Naive thymus-derived CD4-positive, alpha-beta T cell (primary cell): ENCODE measurements at places on chromosomes 1 and 21. TPM values are rescaled to one million over a fixed set of nuclear protein-coding genes. Genes with fewer than 3 reads are reported as not detected.

LPGAT1 gene
- 19.3 TPM for total RNA-seq

NUP210L gene
- total RNA-seq: 0.16 TPM

PRDM16 gene
- total RNA-seq: 0.20 and 0.36 TPM in 2 replicates

FYB2 gene
- not detected for total RNA-seq

BSND gene
- 0.05 TPM for total RNA-seq

LRRC38 gene
- not detected for total RNA-seq

DNA sequence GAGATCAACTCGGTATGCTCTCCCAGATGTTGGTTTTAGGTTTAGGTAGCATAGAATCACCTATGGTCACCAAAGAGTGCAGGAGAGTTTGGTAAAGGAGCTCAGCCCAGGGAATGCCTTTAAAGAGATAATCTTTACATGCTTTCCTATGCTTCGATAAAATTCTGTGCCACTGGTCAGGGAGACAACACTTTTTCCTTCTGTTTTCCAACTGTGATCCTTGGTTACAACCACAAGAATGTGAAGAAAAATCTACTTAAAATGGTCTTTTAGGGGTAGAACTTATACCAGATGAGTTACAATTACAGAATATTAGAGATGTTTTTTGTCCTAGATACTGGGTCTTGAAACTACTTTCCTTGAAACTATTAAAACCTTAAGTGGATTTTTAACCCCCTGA lies 895.6 kb downstream of the TTLL7 start:
- H3K4me3 ChIP-seq: no peak overlapping the region
- H3K27me3 ChIP-seq: no peaks in the 10 kb centered on the region
- H3K27ac ChIP-seq: no peak overlapping the region
- H3K36me3 ChIP-seq: no peaks in the 10 kb centered on the region
- H3K4me1 ChIP-seq: no peaks in the 10 kb centered on the region
- DNase-seq: no peak

DNA sequence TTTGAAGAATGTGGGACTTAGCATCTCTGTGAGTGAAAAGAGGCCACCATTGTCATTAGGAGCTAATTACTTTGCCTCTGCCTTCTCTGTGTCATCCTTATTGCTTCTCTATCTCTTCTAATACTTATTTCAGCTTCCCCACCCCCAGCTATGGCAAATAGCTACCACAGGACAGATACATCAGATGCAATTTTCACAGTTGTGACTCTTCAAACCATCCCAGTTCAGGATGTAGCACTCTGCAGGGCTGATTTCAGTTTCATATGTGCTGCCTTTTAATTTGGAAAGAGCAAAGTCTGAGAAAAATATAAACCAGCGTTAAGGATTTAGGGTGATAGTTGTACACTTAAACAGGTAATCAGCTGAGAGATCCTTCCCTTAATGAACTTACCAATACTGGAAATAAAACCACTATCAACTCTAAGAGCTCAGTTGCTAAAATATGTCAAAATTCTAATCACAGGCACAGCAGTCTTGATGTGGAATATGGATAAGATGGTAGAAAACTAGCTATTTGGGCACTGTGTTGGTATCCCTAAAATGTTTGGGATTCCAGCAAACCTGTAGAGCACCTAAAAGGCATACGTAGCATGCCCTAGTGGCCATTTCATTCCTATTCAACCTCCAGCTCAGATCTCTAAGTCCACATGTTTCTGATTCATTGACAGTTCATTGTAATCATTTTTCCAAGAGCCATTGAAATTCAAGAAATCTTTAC lies 148.4 kb downstream of the SYT2 start:
- no peaks in the 10 kb centered on the region for H3K27me3 ChIP-seq
- H3K4me1 ChIP-seq: no peaks in the 10 kb centered on the region
- no peak overlapping the region for H3K27ac ChIP-seq
- H3K36me3 ChIP-seq: peaks cover 7% of the 10 kb centered on the region
- H3K4me3 ChIP-seq: no peak overlapping the region

GRCh38 chr1:167710836-167711235 lies 10.9 kb upstream of the MPZL1 start:
- peaks cover 4% of the 10 kb centered on the region for H3K4me1 ChIP-seq
- no peak overlapping the region for H3K27ac ChIP-seq
- no peaks in the 10 kb centered on the region for H3K27me3 ChIP-seq
- no peak for DNase-seq
- H3K36me3 ChIP-seq: peaks cover 4% of the 10 kb centered on the region

DNA sequence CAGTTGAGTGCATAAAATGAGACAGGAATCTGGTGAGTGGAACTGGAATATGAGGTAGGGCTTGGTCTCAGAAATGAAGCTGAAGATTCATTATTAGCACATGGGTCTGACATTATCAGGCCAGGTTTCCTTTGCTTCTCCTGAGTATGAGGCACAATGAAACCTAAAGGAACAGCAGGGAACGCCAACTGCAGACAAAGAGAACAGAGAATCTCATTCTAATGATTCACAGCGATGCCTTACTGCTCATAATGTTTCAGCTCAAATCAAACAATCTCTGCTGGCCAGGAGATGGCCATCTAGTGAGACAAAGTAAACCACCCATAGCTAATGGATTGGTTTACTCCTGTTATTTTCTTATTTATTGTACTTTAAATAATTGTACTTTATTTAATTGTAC lies 133.5 kb downstream of the C1orf21 start:
- no peaks in the 10 kb centered on the region for H3K4me1 ChIP-seq
- no peaks in the 10 kb centered on the region for H3K27me3 ChIP-seq
- no peak for DNase-seq

DNA sequence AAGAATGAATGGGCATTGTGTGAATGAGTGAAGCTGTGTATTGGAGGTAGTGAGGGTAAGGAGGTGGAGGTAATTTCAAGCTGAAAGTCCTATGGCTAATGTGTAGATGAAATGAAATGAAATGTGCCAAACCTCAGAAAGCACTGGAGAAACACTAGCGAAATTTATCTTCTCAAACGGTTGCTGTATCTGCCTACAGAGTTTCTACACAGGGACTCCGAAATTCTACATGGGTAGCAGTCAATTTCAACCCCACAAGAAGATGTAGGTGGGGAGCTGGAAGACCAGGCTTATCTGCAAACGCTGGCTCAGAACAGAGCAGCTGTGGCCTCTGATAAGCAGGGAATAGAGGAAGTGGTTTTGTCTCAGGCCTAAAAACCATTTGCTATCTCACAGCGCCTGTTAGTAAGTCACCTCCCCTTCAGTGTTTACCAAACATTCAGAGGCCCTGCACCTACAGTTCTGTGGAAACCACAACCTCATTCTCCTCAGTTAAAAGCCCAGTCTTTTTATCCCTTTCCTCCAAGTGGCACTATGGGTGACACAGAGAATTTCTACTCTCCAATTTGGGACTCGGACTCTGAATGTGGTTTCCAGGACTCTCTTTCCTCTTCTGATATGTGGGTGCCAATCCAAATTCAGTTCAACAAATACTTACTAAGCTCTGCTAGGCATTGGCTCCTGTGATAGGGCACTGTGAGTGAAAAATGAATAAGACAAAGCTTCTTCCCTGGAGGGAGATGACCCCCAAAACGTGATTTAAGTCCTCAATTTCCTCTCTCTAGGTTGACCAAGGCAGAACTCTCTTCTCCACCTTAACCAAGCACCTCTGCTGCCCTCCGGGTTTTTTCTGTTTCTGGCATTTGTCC lies 17.2 kb upstream of the SLAMF6 start:
- DNase-seq: peak; percentile 67

- no peak overlapping the region for H3K4me3 ChIP-seq
- H3K27ac ChIP-seq: no peak overlapping the region
- no peaks in the 10 kb centered on the region for H3K27me3 ChIP-seq
- no peaks in the 10 kb centered on the region for H3K36me3 ChIP-seq
- no peak for DNase-seq
Observed at GRCh38 chr1:9321480-9321849, 28.8 kb downstream of the SPSB1 start.

DNA sequence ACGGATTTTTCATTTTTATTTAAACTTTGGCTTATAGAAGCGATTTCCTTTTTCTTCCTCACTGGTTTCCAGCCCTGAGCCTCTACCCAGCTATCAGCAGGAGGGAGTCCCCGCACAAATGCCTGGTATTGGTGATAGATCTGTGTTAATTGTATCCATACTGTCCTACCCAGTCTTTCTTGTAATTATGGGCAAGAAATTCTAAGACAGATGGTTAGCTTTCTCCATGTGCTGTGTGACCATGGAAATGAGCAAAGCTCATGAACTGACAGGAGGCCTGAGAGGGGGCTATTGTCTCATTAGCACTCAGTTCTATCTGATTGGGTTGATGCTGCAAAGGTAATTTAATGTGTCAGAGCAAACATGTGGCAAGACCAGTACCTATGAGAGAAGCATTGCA lies 108.1 kb upstream of the IVNS1ABP start:
- H3K27me3 ChIP-seq: no peaks in the 10 kb centered on the region
- H3K4me1 ChIP-seq: no peaks in the 10 kb centered on the region
- no peak overlapping the region for H3K27ac ChIP-seq
- no peak for DNase-seq
- no peak overlapping the region for H3K4me3 ChIP-seq
- no peaks in the 10 kb centered on the region for H3K36me3 ChIP-seq

DNA sequence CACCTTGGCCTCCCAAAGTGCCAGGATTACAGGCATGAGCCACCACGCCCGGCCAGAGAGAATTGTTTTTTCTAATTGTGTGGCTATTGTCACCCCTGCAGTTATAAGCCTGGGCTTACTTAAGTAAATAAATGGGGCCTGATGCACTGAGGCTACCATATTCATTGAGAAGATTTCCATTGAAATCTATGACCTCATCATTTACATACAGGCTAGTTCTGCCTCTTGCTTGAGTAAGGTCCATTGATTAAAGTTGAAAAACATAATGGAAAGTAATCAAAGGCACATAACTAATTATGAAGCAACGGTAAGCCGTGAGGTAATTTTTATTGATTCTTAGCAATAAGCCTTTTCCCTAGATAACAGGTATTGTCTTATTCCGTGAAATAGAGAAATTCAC lies 788.9 kb downstream of the ADGRL2 start:
- H3K36me3 ChIP-seq: no peaks in the 10 kb centered on the region
- no peak overlapping the region for H3K27ac ChIP-seq
- no peak overlapping the region for H3K4me3 ChIP-seq
- no peaks in the 10 kb centered on the region for H3K4me1 ChIP-seq
- no peak for DNase-seq

DNA sequence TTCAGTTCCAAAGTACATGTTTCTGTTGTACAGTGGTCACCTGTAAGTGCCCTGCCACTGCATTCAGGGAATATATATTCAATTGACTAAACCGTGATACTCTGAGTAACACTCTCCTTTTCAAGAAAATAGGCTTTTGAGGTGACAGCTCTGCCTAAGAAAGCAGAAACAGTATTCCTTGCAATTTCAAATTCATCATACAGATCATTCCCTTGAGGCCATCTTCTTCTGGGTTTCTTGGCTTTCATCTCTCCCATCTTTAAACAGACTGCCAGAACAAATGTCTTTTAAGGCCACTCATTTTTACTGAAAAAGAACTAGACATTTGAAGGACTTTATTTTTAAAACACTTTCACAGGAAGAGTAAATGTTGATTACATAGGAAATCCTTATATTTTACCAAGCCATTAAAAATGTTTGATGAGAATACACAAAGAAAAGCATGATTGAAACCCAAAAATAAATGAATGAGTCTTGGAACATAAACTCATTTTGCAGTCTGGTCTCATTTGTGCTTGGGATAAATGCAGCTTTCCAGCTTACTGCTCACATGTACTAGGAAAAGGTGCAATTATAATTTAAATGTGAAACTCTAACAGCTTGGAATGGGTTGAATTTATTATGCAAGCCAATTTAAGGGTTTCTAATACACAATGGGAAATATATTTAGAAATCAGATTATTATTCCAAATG lies 34.7 kb downstream of the PLPPR5 start:
- H3K36me3 ChIP-seq: no peaks in the 10 kb centered on the region
- no peak overlapping the region for H3K27ac ChIP-seq
- H3K4me3 ChIP-seq: no peak overlapping the region

- H3K4me3 ChIP-seq: peak overlapping the region; percentile 59
- peak overlapping the region; percentile 80 for H3K27ac ChIP-seq
- H3K4me1 ChIP-seq: peaks cover 30% of the 10 kb centered on the region
Observed at GRCh38 chr21:44301141-44301540, 1.3 kb downstream of the PFKL start.

GRCh38 chr1:201359031-201359872 lies 18.2 kb downstream of the TNNT2 start:
- no peak overlapping the region for H3K27ac ChIP-seq
- H3K27me3 ChIP-seq: no peaks in the 10 kb centered on the region
- H3K36me3 ChIP-seq: no peaks in the 10 kb centered on the region
- no peak overlapping the region for H3K4me3 ChIP-seq
- no peak for DNase-seq
